ENCODE measurements at places on chromosomes 5 and 9. TPM values are rescaled to one million over a fixed set of nuclear protein-coding genes. Genes with fewer than 3 reads are reported as not detected.

Gene LURAP1L
- total RNA-seq = 18.6 TPM

Gene INSL6
- not detected for total RNA-seq

Gene GPR21
- total RNA-seq = not detected

Gene DEPDC1B
- 18.3 TPM for total RNA-seq

Gene NEUROG1
- total RNA-seq = not detected

Gene PCSK1
- total RNA-seq = 0.35 TPM

Gene IL31RA
- total RNA-seq = 1.3 TPM
